ENCODE measurements at places on chromosomes 7 and 10.
A peak's percentile ranks its signal among the peaks of the same experiment; 100 is the strongest.

DNA sequence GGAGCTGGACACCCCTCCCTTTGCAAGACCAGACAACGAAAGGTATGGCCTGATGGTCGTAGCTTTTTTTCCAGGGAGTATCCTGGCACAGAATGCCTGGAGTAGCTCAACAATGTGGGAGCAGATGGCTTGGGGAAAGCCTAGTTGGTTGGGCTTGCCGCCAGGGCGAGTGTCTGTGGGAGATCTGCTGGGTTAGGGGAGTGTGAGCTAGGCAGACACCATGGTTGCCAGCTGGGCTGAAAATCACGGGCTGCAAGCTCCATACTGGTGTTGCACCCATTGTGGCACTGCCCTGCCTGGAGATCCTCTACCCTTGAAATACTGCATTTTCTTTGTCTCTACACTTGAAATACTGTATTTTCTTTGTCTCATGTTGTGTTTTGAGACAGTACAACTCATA lies 538.3 kb downstream of the PCDH15 start:
- no peak for DNase-seq

- DNase-seq = no peak
Measured at GRCh38 chr10:11673346-11674280, 62.2 kb upstream of the USP6NL start.

- peak; percentile 0 for DNase-seq
Measured at GRCh38 chr10:43226441-43226840, 40.4 kb downstream of the RASGEF1A start.

GRCh38 chr10:72087392-72087968 lies 871 bp downstream of the SPOCK2 start:
- no peak for DNase-seq

DNA sequence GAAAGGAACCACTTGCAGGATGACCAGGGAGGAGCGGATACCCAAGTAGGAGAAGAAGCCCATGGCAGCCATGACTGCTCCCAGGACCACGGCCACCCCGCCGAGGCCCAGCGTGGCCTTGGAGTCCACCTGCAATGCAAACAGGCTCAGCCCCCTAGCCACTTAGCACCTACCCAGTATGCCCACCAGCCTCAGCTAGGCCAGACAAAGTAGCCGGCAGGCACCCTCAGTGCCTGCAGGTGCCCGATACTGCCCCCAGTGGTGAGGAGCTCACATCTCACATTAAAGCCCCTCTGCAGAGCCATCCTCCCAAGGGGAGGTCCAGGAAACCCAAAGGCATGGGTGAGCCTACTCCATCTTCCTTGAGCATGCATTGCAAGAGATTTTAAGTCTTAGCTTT lies 6.6 kb downstream of the NPC1L1 start:
- no peak for DNase-seq

DNA sequence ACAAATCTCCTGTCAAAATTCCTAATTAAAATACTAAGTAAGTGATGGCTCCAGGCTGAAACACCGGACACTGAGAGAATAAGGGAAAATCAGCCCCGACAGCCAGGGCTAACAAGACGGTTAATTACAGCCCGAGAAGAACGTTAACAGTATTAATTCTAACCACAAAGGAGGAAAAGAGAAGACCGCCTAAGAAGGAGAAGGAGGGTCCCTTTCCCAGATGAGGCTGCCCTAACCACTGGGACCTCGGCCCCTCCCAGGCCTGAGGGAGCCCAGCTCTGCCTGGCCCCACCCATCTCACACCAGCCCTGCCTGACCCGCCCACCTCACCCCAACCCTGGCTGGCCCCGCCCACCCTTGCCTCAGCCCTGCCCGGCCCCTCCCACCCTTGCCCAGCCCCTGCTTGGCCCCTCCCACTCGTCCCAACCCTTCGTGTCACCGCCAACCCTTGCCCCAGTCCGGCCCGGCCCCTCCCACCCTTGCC lies 51.3 kb downstream of the PWWP2B start:
- no peak for DNase-seq

GRCh38 chr7:31785101-31785500 lies 98.1 kb downstream of the PPP1R17 start:
- DNase-seq = no peak

DNA sequence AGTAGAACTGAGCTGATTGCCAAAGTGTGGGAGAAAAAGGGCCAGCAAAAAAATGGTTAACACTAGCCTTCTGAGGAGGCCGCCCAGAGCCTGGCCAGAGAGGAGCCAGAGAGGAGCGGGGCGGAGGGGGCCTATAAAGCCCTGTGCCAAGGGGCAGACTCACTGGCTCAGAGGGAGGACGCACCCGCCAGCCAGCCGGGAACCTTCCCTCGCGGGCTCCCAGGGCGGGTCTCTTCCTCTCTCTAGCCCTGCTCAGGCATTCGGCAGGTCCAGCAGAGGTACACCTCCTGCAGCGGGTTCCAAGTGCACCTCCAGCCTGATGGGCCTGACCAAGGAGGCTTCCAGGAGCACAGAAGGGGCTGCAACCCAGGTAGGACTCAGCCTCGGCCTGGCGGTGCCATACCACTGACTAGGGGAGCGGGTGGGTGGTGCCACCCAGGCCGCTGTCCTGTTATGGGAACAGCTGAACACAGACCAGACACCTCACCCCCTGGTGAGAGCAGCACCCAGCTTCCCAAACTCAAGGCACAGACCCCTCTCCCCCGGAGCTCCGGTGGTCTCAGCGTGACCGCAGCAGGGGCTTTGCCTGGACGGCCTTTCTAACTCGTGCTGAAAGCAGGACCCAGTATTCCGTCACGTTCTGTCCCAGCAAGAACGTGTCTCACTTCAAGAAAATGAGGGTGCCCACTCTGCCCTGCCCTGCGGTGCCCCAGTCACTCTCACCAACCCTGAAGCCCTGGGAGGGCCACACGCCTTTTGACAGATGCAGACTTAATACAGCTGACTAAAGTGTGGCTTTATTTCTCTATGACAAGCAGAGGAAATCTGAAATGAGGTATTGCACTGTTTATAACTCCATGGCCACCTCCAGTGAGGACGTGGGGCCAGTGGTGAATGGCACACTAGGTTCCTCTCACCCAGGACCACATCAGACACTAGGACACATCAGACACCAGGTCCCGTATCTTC lies at the start of gene GPER1:
Gene GPER1 (plus strand): TSS at position 162 of the 969 bp plus-strand sequence. CDS start 3,616 bp downstream, outside the sequence.
- peak; percentile 86 for DNase-seq

GRCh38 chr7:92652536-92652935 lies 62.3 kb upstream of the FAM133B start:
- no peak for DNase-seq

- no peak for DNase-seq
Measured at GRCh38 chr7:99476107-99476506, 3.4 kb downstream of the ZNF789 start.

GRCh38 chr10:84988011-84988410 lies 659.6 kb downstream of the CCSER2 start:
- no peak for DNase-seq

- peak; percentile 81 for DNase-seq
Measured at GRCh38 chr10:71285180-71285545, 33.9 kb upstream of the SLC29A3 start.

DNA sequence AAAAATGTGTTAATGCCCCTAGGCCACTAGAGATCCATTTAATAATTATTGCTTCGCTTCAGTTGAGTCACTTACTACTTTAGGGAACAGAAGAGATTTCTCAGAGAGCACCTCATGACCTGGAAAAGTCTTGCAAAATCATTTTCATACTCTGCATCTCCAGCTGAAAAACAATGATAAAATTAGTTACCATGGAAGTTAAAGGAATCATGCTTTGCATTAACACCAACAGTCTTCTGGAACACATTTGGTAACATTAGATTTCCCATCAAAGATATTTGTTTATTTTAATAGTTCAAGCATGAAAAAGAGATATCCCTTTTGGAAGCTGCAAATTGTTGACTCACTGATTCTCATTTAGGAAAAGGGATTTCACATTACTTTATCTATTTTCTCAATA lies 1.8 kb upstream of the STEAP2 start:
- DNase-seq = no peak

GRCh38 chr7:133477791-133478190 lies 224.9 kb downstream of the EXOC4 start:
- DNase-seq = no peak

DNA sequence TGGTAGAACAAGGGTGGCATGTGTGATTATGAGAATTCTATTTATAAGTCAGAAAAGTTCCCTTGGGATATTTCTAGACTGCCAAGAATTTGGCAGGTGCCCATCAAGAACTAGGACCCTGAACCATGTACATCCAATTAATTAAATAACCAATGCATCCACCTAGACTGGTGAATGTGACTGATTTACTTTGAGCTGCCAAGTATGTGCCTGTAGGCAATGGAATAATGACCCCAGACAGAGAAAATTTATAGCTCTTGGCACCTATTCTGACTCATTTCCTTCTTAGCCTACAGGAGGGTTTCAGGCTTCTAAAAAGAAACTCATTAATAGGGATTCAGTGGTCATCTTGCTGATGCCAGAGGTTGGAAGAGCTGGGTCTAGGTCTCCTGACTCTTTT lies 54.9 kb downstream of the KCNH2 start:
- DNase-seq = no peak

GRCh38 chr7:129014501-129015101 lies 40.3 kb downstream of the TNPO3 start:
- no peak for DNase-seq

DNA sequence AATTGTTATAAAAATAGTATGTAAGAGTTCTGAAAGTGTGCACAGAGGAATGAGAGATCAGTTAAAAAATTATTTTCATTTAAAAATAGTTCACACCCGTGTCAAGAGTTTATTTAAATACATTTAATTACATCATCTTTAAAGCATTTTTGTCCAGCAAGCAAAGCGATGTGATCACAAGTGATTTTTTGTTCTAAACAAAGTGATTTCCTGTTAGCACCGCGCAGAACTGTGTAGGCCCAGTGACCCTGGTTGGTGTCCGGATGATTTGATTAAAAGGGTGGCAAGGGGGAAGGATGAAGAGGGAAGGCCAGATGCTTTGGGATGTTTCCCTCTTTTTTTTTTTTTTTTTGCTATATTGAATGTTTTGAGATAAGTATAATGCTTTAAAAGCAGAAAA lies 227.8 kb upstream of the PITRM1 start:
- no peak for DNase-seq

- DNase-seq = no peak
Measured at GRCh38 chr7:3753868-3754267, 452.8 kb downstream of the SDK1 start.

- DNase-seq = no peak
Measured at GRCh38 chr7:44262031-44262430, 61.3 kb downstream of the YKT6 start.

DNA sequence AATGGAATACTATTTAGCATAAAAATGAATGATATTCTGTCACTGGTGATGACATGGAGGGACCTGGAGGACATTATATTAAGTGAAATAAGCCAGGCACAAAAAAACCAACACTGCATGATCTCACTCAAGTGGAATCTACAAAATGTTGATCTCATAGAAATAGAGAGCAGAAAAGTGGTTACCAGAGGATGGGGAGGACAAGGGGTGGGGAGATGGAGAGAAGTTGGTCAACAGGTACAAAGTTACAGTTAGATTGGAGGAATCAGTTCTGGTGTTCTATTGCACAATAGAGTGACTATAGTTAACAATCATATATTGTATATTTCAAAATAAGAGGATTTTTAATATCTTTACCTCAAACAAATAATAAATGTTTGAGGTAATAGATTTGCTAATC lies 24.7 kb upstream of the SLC18A3 start:
- no peak for DNase-seq

GRCh38 chr10:132326925-132327324 lies 5.1 kb upstream of the LRRC27 start:
- DNase-seq = no peak

- no peak for DNase-seq
Measured at GRCh38 chr10:27019827-27020226, 80.5 kb downstream of the ANKRD26 start.

DNA sequence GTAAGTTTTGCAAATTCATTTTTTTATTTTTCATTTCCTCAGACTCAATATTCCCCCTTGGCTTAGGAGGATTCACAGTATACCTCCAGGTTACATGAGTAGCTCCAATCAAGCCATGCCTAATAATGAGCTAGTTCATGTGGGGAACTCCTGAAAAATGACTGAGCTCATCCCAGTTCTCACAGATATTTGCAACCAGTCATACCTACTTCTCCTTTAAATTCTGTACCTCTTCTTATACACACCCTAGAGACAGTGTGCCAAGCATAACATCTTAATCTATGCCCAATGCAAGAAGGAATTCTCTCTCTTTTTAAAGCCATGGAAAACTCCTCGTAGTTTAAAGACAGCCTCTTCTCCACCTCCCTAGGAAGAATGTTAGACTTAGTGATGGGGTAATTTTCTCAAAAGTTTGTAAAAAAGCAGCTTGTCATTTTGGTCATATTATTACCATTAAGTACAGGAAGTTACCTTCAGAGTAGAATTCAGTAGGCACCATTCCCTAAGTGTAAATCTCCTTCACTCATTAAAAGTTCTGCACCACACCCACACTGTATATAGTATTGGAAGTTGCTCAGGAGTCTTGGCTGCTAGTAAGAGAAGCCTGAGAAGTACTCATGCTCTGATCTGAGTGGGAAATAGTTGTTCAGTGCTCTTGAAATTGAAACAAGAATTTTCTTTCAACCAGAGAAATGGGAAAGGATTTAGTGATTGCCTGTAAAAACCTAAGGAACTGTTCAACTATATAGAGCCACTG lies 72.7 kb downstream of the PTPRZ1 start:
- no peak for DNase-seq

GRCh38 chr10:79582096-79582495 lies 21.9 kb upstream of the SFTPA2 start:
- no peak for DNase-seq

DNA sequence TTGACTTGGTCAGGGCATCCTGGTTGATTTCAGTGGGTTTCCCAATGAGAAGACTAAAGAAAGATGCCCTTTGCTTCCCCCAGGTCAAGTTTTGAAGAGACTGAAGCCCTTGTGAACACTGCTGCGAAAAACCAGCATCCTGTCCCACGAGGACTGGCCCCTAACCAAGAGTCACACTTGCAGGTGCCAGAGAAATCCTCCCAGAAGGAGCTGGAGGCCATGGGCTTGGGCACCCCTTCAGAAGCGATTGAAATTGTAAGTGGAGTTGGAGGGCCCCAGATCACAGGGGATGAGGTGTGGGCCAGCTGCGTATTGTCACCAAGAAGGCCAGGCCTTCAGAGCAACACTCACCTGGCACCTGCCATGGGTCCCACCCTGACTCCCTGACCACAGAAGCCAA lies 43.3 kb upstream of the BTBD16 start:
- no peak for DNase-seq

- peak; percentile 57 for DNase-seq
Measured at GRCh38 chr7:22193450-22193983, 163.4 kb downstream of the RAPGEF5 start.

GRCh38 chr7:29893351-29893965 lies 87.2 kb downstream of the WIPF3 start:
- DNase-seq = no peak

- DNase-seq = no peak
Measured at GRCh38 chr7:151053096-151053495, 4.6 kb downstream of the CDK5 start.

GRCh38 chr10:21728618-21729017 lies 194.6 kb downstream of the MLLT10 start:
- no peak for DNase-seq

Measured in right forelimb (tissue), 1 donor.